ENCODE measurements at places on chromosomes 6 and 20.

DNA sequence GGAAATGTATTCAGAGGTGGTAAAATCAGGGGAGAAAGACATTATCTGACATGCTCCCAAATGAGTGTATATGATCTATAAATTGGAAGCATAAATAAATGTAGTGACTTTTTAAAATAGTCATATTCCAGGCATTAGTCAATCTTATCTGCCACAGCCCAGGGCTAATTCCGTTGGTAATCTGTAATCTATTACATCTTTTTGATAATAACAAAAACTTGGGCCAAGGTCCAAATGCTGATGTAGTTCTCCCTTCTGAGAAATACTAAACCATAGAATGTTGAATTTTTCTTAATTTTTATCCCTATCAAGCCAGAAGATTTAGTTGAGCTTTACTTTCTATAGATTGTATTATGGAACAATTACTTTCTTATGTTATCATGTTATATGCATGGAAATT is 1279.8 kb downstream of the EPHA7 start:
- no peak for DNase-seq

DNA sequence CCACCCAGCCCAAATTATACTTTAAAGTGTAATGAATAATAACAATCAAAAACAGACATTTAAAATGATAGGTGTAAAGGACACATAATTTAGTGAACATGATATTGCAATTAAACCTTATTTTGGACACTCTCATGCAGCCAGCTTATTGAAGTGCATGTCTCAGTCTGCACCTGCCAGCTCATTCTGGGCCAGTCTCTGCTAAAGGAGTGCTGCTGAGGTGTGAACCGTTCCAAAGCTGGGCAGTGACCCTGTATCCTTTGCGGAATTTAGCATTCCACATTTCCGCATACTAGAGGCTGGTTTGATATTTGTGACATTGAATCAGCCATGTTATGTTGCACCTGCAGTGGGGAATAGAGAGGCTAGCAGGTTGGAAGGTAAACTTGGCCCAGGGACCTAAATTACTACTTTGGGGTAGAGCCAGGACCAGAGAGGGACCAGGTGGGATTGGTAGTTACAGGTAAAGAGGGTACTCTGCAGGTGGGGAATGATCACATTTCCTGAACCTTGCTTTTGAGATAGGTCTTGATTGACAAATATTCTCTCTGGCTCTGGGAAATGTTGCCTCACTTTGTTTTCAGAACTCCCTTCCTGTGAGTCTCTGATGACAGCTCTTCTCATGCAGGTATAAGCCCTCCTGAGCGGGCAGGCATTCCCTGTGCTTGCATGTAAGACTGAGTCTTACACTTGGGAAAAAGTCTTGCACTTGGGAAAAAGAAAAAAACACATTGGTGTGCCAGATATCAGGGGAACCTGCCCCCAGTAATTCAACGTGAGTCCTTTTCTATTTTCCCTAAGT is 26.2 kb downstream of the TULP4 start:
- no peak for DNase-seq

DNA sequence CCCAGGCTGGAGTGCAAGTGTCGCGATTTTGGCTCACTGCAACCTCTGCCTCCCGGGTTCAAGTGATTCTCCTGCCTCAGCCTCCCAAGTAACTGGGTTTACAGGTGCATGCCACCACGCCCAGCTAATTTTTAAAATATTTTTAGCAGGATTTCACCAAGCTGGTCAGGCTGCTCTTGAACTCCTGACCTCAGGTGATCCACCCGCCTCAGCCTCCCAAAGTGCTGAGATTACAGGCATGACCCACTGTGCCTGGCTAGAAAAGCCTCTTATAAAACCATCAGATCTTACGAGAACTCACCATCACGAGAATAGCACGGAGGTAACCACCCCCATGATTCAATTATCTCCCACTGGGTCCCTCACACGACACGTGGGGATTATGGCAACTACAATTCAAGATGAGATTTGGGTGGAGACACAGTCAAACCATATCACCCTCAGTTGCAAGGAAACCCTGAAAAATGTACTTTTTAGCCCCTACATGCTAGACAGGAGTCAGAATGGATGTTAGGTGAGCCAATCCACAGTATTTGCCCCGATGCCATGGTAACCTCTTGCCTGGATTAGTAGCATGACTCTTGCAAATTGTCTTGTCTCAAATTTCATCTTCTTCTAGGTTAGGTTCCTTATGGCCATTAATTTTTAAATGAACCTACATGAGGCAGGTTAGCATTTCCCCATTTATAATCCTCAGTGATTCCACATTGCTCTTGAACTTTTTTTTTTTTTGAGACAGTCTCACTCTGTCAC is 17.1 kb upstream of the SASH1 start:
- DNase-seq = no peak

DNA sequence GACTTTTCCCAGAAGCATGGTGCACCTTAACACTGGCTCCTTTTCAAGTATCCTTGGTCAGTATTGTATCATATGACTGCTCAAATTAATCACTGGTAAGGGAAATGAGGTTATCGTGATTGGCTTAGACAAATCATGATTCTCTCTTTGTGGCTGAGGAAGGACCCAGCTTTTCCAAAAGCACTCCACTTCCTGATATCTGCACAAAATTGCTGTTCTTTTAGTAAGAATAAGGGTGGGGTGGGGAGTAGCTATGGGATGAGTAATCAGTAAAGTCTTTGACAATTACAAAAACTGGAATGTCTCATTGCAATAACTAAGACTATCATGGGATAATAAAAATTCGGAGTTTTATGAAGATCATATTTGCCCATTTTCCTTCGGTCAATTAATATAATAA is 9.0 kb upstream of the RIPPLY2 start:
- no peak for DNase-seq

- peak; percentile 84 for DNase-seq
These were observed 38.6 kb upstream of the CST7 start for GRCh38 chr20:24910461-24910860.

DNA sequence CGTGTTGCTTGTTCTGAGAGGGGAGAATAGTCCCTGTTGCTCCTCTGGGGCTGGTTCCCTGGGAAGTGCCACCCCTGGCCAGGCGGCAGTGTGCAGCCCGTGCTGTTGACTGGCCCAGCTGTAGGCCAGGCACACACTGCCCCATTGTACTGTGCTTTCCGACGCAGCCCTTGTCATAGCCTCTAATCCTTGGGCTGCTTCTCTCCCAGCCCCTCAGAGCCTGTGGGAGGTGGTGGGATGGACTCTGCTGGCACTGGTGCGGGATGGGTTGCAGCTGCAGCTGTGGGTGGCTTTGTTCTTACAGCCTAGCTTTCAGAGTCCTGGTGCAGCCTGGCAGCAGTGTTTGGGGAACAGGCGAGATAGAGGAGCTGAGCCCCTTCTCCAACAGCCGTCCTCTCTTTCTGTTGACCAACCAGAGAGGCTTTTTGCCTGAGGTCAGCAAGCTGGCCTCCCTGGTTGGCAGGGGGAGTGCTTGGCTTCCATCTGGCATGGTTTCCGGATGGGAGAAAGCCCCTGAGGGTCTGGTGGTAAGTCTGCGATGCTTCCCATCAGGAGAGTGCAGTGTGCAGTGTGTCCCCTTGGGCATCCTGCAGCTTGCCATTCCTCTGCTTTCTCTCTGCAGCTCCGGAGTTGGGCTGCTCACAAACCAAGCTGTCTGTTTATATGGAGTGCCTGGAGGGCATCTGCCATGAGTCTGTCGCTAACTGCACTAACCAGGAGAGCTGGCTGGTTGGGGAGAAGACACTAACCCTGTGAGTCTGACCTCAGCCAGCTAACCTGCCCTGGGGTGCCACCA is 12.1 kb downstream of the TJAP1 start:
- no peak for DNase-seq

DNA sequence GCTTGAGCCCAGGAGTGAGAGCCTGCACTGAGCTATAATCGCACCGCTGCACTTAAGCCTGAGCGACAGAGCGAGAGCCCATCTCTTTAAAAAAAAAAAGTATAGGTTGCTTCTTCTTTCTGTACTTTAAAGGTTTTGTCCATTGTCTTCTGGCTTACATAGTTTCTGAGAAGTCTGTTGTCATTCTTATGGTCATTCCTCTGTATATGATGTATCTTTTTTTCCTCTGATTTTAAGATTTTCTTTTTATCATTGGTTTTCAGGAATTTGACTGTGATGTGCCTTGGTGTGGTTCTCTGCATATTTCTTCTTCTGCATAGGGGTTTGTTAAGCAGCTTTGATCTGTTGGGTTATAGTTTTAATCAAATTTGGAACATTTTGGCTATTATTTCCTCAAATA is 29.1 kb downstream of the QRSL1 start:
- DNase-seq = no peak

GRCh38 chr6:34679552-34680253 is 16.9 kb downstream of the ILRUN start:
- DNase-seq = no peak

Measured in NCI-H345 (cell line).